ENCODE measurements at places on chromosomes 6 and 20.

DNA sequence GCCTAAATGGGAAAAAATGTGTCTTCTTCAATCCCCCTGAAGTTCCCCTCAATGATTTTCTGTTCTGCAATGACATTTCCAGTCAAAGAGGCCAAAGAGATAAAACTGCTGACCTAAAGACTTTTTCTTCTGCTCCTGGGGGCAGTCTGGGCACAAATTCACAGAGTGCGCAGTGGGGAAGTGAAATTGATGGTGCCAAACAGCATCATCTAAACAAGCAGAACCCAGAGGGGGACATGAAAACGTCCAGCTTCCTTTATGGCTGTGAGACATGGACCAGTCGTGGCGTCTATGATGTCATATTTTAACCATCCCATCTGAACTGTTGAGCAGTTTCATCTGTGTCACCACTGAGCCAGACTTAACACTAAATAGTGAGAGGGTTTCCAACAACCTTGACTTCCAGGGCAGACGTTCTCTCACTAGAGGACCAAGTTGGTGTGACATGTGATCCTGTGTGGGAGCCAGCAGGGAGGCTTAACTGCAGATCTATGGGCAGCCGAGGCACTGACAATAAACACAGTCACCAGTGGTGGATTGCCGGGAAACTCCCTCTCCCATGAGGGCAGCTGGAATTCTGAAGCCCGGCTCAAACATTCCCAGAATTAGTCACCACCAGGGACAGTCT lies 12.4 kb downstream of the SCML4 start:
- DNase-seq: peak; percentile 29

GRCh38 chr6:82924799-82925535 lies 140.7 kb downstream of the UBE3D start:
- peak; percentile 8 for DNase-seq

- DNase-seq: peak; percentile 54
These were observed 218.2 kb downstream of the OR2B2 start for GRCh38 chr6:27693766-27694546.

GRCh38 chr20:9163251-9163650 lies 94.4 kb downstream of the PLCB4 start:
- DNase-seq: no peak

DNA sequence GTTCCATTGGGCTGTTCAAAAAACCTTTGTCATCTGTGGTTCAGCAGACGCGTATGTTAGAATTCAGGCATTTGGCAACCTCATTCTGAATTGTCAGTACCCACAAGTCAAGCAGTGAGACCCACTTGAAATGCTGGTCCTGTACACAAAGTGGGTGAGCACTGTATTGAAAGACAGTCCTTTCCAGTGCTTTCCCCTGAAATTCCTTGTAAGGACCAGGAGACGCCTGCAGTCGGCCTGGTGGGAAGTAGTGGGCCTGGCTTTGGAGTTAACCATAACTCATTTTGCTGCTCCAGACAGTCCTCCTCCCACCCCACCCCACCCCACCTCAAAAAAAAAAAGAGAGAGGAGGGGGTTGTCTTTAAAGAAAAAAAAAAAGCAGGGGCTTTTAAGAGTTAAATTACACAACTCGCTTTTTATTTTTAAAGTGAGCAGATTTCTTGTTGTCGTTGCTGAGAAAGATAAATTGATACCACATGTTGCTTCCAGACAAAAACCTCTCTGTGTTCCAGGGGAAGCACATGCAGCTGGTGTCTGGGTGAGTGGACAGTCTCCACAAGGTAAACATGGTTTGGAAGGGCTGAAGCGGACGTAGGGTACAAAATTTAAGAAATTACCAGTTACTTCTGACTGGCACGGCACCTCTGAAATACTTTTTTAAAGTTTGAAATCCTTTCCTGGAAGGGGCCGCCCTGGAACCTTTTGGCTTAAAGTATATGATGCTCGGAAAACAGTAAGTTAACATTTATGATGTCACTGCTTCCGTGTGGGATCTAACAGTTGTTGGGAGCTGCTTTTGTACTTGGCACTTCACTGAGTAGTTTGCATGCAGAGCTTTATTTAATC lies 95.3 kb downstream of the FOXO3 start:
- DNase-seq: no peak

- DNase-seq: no peak
These were observed 2.2 kb upstream of the SDCBP2 start for GRCh38 chr20:1331101-1331500.

GRCh38 chr6:138805016-138805765 lies 9.3 kb downstream of the ECT2L start:
- DNase-seq: no peak

GRCh38 chr20:36646678-36647077 lies 682 bp upstream of the SLA2 start:
- DNase-seq: peak; percentile 55

All from RWPE1 (cell line).